Stimulated activated CD8-positive, alpha-beta memory T cell treated with anti-CD3 and anti-CD28 coated beads, Interleukin-4, amount 100 ng/mL, for 1 hour (primary cell): ENCODE measurements at places on chromosomes 4 and X.

DNA sequence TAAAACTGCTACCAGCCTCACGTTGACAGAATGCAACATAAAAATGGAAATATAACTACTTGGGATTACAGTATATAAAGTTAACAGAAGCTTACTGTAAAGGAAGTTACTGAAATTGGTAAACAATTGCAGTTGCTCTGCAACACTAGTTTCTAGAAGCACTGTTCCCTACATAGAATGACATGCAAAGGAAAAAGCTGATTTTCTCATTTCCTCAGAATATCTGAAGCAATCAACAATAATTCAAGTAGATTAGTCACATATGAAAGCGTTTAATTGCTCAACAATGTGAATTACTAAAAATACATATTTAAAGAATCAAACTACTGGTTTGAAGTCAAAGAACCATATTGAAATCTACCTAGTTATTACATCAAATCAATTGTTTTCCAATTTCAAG lies 31.8 kb downstream of the PDGFC start:
- no peak for DNase-seq

DNA sequence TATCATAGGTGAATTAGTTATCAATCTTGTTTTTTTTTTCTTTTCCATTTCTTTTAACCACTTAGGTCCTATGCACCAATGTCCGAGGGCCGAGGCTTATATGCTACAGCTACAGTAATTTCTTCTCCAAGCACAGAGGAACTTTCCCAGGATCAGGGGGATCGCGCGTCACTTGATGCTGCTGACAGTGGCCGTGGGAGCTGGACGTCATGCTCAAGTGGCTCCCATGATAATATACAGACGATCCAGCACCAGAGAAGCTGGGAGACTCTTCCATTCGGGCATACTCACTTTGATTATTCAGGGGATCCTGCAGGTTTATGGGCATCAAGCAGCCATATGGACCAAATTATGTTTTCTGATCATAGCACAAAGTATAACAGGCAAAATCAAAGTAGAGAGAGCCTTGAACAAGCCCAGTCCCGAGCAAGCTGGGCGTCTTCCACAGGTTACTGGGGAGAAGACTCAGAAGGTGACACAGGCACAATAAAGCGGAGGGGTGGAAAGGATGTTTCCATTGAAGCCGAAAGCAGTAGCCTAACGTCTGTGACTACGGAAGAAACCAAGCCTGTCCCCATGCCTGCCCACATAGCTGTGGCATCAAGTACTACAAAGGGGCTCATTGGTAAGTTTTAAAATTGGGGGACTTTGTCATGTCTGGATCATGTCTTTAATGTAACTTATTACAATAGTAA lies 250.7 kb downstream of the RAPGEF2 start:
- DNase-seq, result no peak

DNA sequence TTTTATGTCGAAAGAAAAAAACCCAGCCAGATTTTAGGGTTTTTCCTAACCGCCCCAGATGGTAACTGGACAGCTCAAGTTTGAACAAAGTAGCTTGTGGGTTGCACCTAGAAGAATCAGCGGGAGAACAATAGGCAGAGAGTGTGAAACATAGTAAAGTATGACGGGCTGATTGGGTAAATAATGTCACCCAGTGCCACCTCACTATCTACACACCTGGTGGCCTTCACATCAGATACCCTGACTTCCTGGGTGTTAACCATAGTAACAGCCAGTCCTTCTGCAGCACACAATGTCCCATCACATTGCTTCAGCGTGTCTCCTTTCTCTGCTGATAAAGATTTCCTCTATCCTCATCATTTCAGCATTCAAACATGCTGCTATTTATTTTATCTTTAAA lies 159.1 kb upstream of the HS3ST1 start:
- DNase-seq, result no peak

- no peak for DNase-seq
These were observed 1.2 kb downstream of the AKAP17A start for GRCh38 chrX:1592470-1593142.

GRCh38 chrX:9911487-9911886 lies 55.7 kb upstream of the CLDN34 start:
- no peak for DNase-seq

GRCh38 chr4:77819404-77819842 lies 255 bp upstream of the CNOT6L start:
- DNase-seq, result no peak

GRCh38 chrX:10648614-10649013 lies 28.2 kb upstream of the MID1 start:
- no peak for DNase-seq

GRCh38 chrX:16589211-16589610 lies 60.7 kb upstream of the S100G start:
- DNase-seq, result no peak

- DNase-seq, result no peak
These were observed 66.9 kb upstream of the PLAC1 start for GRCh38 chrX:134725103-134725690.

DNA sequence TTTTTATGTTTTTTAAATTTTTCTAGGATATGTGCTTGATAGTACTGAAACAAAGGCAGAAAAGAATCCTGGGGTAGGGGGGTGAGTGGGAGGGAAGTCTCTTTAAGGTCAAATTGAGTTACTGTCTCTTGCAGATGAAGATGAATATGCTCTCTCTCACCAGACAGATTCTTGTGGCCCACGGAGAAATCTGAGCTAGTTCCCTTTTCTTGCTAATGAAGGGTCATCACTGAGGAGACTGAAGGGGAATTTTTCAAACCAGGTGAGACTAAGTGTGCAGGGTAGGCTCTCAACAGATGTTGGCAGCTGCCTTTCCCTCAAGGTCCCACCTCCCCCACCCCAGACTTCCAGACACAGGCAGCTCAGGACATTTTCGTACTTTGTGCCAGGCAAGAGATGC lies 21.5 kb downstream of the FAM9C start:
- DNase-seq, result no peak

GRCh38 chrX:12301288-12301687 lies 163.0 kb downstream of the FRMPD4 start:
- no peak for DNase-seq

DNA sequence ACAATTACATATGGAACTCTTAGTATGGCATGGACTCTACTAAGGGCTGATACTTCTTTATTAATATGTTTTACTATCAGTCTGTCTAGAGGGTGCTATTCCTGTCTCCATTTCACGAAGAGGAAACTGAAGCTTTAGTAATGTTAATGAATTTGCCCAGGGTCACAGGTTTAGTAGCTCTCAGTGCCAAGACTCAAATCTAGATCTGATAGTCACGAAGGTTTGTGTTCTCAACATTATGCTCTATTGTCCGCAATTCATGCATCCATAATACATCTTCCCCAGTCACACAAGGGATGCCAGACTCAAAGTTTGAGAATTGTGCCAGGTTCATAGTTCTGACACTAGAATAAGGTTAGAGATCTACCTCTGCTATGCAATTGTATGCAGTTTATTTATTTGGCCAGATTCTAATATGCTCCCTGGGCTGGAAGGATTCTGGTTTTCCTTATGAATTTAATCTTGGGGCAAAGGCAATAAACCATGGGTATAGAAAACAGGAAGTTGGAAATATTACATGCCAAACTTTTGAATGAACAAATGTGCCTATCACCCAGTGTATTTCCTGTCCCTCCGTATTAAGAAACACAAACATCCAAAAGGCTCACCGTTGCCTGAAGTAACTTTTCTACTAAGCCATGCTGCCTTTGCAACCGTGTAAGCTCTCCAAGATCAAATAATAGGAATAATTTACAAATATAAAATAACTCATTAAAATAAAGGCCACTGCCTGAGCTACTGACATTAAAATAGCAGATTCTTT lies 478.5 kb downstream of the INPP4B start:
- DNase-seq, result no peak

- no peak for DNase-seq
These were observed 656.2 kb downstream of the RAB28 start for GRCh38 chr4:12827966-12828365.

- no peak for DNase-seq
These were observed 22.2 kb downstream of the QDPR start for GRCh38 chr4:17489721-17490120.

DNA sequence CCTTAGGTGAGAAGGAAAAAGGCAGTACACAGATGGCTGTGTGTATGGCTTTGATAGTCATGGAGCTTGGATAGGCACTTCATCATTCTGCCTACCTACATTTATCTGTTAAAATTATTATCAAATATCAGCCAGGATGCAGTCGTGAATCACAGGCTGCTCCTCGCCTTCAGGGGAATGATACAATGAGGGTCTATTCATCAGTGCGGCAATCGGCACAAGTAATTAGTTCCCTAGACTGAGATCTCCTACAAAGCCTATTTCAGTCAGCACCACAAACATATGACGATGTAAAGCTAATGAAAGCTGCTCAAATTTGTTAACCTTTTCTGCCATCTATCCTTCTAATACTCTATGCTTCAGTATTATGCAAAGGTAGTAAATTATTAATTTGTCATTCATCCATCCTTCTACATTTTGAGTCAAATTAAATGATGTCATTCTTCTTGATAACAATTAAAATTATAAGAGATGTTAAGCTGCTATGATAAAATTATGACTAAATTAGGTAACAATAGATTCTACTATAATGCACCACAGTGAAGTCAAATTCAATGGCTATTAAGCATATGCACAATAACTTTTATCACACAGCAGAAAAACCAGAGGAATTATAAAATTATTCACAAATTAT lies 19.0 kb downstream of the MAB21L2 start:
- DNase-seq, result no peak

DNA sequence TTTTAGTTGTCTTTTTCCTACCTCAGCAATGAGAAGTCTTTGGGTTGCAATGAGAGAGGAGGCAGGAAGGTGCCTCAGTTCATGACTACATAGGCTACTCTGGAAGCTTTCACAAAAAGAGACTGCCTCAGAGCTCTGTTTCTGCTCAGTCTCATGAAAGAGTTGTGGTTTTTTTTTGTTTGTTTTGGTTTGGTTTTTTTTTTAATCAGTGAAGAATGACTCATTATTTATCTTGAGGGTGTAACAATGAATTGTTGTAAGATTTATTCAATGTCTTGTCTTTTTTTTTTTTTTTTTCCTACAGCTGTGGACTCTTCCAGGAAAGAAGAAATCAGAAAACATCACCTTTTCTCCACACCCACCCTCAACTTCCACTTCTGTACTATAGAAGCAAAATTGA lies 67.5 kb upstream of the CXCL13 start:
- no peak for DNase-seq

DNA sequence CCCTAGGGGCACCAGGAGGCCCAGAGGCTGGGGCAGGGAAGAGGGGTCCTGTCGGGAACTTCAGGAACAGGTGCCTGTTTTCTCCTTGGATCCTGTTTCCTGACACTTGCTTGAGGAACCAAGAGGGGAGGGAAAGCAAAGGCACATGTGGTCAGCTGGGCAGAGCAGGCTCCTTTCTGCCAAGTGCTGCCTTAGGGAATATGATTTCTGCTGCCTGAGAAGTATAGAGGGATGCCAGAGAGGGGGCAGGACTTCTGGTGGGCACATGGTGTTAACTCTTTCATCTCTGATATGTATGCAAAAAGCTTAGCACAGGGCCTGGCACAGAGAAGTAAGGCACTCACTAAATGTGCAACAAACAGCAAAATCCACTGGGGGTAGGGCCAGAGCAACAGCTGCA lies 51.2 kb upstream of the PJA1 start:
- DNase-seq, result no peak

- no peak for DNase-seq
These were observed 789 bp downstream of the ARHGAP10 start for GRCh38 chr4:147732518-147733235.

GRCh38 chr4:61866378-61867030 lies 666.4 kb downstream of the ADGRL3 start:
- no peak for DNase-seq

- no peak for DNase-seq
These were observed 31.0 kb downstream of the TMEM131L start for GRCh38 chr4:153497091-153497531.

- no peak for DNase-seq
These were observed 162.0 kb upstream of the ATP6AP2 start for GRCh38 chrX:40418813-40419195.

GRCh38 chr4:39544580-39545315 lies 17.5 kb upstream of the UGDH start:
- no peak for DNase-seq

GRCh38 chr4:123613586-123614344 lies 217.2 kb downstream of the SPRY1 start:
- DNase-seq, result no peak

- DNase-seq, result no peak
These were observed 36.5 kb downstream of the TBC1D9 start for GRCh38 chr4:140719686-140720085.

- DNase-seq, result peak; percentile 14
These were observed 518.0 kb downstream of the TMA16 start for GRCh38 chr4:164012396-164013027.

DNA sequence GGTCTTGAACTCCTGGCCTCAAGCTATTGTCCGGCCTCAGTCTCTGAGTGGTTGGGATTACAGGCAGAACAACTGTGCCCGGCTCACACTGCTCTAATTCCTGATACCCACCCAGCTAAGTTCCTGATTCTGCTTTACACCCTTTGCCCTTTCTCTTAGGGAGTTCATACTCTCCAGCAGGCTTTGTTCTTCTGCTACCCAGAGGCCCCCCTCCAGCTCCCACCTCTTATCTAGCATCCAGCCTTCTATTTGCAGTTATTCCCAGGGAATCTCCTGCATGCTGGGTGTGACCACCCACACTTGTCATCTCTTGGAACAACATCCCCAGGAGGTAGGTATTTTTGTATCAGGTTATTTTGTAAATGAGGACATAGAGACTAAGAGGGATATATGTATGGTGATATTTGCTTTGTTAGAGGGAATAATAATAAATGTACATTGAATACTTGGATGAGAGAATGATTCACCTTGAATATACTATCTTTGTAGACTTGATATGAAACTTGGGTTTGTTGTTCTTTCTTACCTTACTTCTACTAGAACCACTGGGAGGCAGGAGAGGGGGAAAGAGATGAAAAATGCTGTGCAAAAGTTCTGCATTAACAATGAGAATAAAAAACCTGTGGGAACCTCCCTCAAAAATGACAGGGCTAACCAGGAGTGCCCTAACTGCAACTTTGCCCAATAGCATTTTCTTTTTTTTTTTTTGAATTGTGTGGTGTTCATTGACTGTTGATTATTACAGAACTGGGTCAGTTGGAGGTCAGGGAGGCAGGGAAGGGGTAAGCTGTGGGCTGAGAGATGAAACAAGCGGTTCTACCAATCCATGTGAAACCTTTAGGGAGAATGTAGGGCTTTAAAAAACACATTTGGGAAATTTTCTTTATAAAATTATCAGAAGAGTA lies 157.4 kb downstream of the SPRY1 start:
- DNase-seq, result no peak

DNA sequence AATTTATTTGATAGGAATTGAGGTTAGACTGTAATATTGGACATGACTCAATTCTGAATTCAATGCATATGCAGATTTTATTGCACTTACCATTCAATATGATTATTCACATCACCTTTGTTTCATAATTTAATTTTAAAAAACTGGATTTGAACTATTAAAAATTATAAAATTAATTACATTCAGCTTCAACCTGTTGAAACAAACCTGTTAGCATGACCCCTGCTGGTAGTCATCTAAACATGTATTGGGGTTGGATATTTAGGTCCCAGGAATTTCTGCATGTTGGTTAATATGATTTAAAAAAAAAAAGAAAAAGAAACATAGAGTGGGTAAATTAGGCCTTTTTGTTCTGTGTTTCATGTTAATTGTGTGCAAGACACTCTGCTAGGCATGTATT lies 85.9 kb downstream of the ARSJ start:
- DNase-seq, result no peak
